ENCODE measurements at places on chromosomes 16 and 17.

DNA sequence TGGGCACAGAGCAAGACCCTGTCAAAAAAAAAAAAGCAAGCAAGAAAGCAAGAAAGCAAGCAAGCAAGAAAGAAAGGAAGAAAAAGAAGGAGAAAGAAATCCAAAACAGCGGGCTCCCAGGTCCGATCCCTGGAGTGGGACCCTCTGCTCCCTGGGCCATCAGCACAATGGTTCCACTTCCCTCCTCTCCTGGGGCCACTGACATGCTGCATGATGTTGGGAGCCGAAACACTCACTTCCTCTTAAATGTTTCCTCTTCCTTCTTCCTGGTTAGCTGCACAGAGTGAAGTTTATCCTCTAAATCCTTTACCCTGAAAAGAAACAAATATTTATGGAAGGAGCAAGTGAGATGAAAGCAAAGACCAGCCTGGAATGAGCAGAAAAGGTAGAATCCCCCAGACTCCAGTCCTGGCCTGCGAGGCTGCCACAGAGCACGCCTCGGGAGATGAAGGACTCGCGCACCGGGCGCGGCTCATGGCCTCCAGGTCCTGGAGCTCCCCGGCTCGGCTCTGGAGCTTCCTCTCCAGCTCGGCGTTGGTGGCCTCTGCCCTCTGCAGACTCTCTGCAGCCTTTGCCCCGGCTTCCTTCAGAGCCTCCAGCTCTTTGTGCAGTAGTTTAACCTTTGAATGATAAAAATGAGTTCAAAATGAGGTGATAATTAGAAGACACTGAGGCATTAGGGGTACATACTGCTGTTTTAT lies 19.0 kb downstream of the CCDC57 start:
- DNase-seq = no peak

DNA sequence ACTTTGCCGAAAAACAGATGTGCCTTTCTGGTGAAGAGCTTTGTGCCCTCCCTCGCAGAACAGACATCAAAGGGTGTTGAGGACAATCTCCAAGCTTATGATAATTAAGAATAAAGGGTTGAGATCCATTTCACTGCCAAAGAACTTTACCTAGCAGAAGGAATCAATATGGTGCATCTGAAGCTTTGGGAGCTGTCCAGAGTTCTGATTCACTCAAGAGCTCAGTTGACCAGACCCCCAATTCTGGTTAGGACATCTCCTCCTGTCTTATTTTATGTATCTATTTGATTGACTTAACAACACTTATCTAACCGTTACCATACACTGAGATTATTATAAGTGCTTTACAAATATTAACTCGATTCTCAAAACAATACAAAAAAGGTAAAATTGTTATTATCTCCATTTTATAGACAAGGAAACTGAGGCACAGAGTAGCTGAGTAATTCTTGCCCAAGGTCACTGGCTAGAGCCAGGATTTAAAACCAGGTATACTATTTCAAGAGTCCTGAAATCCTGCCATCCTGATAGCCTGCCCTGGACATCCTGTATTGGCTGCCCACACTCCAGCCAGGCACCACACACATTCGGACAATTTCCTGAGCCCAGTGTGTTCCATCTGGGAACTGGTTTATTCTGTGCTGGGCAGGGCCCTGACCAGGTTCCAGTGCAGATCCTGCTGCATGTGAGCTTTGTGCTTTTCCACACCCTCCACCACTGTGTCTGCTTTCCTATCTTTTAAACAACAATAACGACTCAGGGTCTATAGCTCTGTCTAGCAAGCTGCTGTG lies 29.8 kb downstream of the PITPNM3 start:
- DNase-seq = no peak

DNA sequence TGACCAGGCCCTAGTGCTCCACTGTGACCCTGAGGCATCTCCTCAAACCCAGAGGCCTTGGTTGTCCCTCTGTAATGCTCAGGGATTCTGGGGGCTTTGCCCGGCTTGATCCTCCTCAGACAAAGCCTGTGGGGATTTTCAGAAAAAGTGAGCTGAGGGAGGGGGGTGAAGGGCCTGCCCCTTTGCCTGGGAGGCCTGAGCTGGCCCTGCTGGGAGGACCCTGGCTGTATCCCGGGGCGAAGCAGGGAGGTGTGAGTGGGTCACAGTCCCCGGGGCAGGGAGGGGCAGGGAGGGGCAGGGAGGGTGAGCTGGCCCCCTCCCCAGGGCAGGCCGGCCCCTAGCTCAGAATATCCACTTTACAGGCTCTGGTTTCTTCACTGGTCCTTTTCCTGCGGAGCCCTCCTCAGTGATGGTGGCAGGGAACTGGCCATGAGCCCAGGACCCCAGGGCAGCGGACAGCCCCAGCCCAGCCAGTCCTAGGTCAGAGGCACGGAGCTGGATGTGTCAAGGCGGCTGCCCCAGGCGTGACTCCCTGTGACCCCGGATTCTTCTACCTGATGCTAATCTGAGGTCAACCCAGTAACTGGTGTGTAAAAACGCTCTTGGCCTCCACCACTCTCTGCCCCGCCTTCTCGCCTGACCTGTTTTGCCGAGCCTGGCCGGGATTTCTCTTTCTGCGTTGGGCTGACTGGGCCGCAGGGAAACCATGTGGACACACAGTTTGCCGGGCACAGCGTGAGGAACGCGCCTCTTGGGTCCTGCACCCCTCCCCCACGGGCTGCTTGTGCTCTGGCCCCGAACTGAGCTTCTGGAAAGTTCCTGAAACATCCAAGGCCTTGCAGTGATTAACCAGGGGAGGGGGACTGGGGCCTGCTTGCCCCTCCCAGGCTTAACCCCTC lies 5.8 kb upstream of the FASN start:
- no peak for DNase-seq

DNA sequence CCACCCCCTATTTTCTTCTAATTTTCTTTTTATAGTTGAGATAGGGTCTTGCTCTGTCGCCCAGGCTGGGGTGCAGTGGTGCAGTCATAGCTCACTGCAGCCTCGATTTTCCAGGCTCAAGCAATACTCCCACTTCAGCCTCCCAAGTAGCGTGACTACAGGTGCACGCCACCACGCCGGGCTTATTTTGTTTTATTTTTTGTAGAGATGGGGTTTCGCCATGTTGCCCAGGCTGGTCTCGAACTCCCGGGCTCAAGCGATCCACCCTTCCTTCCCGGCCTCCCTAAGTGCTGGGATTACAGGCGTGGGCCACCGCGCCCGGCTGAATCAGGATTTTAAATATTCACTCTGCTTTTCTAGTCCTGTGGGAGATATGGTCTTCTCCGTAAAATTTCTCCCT lies 941 bp upstream of the GDPD1 start:
- no peak for DNase-seq

All from NCI-H524 (cell line).